Activated CD4-positive, alpha-beta T cell treated with anti-CD3 and anti-CD28 coated beads, Interleukin-2, amount 50 U/mL, for 16 hours (primary cell): ENCODE measurements at places on chromosomes 2 and 18.
A peak's percentile ranks its signal among the peaks of the same experiment; 100 is the strongest.

DNA sequence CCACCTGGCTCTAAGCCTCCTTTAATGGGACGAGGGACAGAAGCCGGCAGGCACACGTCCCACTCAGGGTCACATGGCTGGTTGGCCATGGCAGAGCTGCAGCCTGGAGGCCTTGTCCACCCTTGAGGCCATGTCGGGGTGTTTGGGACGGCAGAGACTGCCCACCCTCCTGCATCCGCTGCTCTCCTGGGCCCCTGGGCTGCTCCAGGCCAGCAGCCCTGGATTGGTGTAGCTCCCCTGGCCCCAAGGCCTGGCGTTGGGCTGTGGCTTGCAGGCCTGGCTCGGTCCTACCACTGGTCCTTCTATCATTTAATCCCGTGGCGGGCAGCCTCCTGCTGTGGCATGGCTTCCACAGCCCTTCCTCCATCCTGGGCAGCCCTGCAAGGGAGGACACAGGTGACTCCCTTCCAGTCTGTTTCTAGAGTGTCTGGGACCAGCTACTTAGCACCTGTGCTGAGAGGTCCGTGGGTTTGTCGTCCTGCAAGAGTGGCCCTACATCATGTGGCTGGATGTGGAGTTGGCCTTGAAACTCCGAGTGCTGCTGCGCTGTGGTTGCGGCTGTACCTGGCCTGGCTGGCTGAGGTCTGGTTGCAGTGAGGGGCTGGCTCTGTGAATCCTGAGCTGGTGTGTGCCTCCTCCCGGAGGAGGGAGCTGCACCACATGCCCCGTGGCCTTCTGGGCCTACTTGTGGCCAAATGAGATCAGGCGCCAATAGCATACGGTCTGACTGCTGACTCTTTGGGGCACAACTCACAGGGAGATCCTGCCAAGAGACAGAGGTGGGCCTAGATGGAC lies 67.3 kb downstream of the SH3RF3 start:
- no peak for DNase-seq

DNA sequence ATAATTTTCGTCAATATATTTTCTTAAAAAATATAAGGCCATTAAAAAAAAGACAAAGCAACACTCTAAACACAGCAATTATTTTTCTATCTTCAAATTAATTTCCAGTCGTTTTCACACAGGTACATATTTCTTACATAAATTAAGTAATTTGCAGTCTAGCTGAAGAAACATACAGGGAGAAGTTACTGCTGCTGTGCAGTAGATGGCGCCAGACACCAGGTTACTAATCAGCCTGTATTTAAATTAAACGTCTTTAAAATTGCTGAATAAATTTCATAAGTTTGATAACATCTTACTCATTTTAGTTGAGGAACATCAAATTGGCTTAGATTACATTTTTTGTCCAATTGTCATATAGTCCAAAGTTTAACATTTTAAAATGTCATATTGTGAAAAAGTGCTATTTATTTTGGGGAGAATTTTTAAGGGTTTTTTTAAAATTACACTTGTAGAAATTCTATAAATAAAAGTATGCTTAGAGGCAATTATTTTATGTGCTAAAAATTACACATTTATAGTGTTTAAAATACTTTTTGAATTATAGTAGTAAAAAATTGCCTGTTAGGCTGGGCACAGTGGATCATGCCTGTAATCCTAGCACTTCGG lies 88.4 kb downstream of the PMAIP1 start:
- DNase-seq, result peak; percentile 62

DNA sequence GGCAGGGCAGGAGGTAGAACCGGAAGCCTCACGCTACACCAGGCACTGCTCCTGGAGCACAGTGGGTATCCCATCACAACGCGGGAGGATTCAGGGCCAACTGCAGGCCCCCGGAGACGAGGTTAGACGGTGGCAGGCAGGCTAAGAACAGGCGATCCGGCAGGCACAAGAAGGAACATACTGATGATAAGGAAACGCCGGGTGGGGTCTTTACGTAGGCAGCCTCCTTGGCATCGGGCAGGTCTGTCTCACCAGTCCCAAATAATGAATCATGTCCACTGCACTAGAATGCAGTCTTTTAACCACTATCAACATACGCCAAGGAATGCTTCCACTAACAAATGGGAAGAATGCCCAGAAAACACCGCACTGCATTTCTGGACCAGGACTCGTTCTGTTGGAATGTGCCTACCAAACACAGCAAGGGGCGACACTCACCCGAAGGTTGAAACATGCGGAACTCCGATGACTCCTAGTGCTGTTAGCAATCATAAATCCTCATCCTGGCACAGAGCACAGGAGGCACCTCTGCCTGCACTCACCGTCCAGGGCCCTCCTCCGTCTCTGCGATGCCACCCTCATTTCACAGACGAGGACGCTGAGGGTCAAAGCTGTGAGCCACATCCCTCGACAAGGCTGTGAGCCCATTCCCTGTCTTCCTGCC lies 35.2 kb downstream of the ZNF516 start:
- DNase-seq, result no peak

GRCh38 chr18:55384551-55385275 lies 203.3 kb downstream of the TCF4 start:
- DNase-seq, result peak; percentile 30

DNA sequence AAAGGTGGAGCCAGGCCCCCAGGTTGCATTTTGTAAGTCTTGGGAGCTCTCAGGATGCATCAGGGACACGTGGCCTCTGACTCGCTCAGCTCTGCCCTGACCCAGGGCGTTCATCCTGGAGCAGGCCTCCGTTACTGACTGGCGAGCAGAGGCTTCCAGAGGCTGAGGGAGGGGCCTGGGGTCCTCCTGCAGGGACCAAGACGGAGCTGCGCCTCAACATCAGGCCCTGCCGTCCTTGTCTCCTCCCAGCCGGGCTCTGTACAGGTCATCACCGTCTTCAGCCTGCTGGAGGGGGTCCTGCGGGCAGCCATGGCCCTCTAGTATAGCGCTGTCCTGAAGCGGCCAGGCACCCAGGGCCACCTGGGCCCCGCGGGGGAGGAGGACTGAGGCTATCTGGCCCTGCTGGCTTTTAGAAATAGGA lies 10.2 kb upstream of the ALPP start:
- no peak for DNase-seq

GRCh38 chr2:51013933-51014526 lies 17.9 kb downstream of the NRXN1 start:
- DNase-seq, result no peak

- no peak for DNase-seq
These were observed 20.5 kb downstream of the NR4A2 start for GRCh38 chr2:156311976-156312375.

DNA sequence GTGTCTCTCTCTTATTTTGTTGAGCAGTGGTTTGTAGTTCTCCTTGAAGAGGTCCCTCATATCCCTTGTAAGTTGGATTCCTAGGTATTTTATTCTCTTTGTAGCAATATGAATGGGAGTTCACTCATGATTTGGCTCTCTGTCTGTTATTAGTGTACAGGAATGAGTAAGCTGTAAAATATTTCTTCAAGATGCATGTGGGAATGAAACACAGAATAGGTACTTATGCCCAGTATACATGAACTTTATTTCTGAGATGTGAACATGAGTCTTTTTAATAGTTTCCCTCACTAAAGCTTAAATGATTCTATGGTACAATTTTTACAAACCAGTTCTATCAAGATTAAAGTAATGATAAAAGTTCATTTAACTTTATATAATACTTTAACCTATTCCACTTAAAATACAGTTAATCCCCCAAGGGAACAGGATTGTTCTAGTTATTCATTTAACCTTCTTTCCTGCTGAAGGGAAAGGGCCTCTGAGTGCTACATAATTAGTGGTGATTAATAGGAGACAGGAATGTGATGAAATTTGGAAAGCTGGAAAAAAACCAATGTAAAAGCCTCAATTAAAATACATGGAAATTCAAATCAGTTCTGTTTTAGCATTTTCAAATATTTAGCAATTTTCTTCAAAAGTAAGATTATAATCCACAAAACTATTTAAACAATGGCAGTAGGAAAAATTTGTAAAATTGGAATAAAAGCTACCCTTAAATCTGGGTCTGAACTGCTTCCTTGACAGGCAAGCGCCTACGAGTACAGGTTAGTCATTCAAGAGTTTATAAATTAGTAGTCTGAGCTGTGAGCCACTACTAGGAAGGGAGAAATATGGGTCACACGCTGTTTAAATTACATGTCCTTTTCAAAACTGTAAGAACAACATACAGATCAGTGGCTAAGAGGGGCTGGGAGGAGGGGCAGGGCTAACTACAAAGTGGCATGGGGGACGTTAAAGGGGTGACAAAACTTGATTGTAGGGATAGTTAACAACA lies 28.9 kb downstream of the SPIRE1 start:
- DNase-seq, result peak; percentile 40

DNA sequence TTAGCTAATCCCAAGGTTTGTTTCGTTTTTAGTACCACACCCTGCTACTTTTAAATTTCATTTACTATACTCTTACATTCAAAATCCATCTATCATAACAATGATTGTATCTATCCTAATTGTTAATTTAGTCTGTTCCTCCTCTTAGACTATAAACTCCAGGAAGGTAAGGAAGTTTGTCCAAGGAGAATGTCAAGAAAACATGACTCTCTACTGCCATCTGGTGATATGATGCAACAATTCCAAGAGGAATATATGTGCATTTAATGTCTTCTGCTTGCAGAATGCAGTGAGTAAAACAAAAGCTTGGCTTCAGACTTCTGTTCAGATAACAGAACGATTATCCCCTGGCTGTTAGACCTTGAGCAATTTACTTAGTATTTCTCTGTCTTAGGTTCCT lies 1267.1 kb downstream of the LRP1B start:
- peak; percentile 5 for DNase-seq

GRCh38 chr2:226387499-226387942 lies 412.1 kb downstream of the IRS1 start:
- no peak for DNase-seq

DNA sequence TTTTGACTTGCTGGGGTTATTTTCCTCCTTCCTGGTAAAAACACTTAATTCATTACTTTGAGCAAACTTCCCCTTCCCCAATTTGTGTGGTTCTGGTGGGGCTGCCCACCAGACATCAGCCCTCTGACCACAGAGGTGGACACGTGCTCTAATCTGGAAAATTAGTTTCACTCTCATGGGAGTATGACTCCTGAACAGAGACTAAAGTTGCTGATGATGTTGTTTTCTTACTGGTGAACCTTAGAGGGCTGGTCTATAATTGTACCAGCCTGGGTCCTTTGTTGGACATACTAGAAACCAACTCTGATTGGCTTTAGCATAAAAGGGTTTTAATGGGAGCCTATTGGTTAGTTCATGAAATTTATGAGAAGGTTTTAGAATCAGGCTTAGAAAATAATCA lies 54.1 kb upstream of the ACYP2 start:
- no peak for DNase-seq

- no peak for DNase-seq
These were observed 34.5 kb upstream of the TSPYL6 start for GRCh38 chr2:54290356-54291025.

GRCh38 chr18:70645971-70646370 lies 357.1 kb downstream of the SOCS6 start:
- DNase-seq, result no peak

- DNase-seq, result no peak
These were observed 89.7 kb downstream of the TMEM247 start for GRCh38 chr2:46569061-46569560.

DNA sequence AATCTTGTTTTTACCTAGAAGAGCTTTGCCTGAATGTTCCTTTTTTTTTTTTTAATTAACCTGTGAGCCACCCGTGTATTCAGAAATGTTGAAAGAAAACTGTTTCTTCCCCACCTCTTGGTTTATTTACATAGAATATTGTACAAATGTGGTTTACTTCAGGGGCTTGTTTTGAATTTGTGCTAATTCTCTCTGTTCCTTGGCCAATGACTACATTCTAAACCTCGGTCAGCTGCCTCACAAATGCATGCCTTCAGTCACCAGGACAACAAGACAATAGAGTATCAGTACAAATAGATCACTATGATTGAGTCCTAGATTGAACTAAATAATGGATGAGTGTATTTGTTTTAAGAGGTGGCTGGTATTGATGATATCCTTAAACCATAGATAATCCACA lies 36.0 kb downstream of the AGFG1 start:
- no peak for DNase-seq

DNA sequence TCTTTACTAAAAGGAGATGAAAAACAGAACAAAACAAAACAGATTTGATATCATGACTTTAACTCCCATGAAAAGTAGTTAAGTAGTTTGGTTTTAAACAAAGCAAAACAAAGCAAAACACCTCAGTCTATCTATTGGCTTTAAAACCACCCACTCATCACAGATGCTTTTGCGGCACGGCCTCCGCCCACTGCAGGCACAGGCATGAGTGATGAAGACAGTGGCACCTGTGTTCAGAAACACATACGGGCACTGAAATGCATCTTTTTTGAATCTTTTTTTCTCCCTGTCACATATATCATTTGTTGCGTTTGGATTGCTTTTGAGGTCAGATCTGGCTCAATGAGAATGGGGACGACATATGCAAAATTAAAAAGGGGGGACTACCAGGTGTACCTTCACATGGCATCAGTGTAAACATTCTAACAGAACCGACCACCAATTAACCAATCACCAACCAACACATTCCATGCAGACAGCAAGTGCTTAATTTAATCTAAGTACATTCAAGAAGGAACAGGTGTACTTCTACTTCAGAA lies 147.4 kb upstream of the REV1 start:
- no peak for DNase-seq
